ENCODE measurements at places on chromosomes 12 and 14.

DNA sequence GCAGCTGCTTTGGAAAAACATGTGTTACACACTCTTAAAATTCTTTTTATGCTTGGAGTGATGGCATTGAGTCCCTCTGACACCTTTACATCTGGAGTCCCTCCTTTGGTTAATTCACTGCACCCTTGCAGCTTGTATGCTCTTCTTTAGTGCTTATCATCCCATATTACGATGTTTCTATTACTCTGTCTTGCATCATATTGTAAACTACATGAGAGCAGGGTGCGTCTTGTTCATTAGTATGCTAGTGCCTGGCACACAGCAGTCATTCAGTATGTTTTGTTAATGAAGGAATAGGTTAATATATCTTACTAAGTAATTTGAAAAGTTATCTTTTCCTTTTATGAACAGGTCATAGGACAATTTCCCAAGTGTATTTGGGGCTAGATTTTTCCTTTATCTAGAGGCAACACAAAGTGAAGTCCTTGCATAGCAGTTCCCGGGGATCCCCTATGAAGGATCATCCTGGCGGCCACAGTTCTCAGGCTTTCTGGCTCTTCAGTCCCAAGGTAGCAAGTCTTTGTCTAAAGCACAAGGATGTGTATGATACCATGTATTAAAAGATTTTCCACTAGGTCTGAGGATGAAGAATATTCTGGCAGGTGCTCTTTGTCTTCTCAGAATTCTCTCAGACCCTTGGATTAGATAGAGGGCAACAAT lies 363.8 kb downstream of the FUT8 start:
- no peak for DNase-seq

DNA sequence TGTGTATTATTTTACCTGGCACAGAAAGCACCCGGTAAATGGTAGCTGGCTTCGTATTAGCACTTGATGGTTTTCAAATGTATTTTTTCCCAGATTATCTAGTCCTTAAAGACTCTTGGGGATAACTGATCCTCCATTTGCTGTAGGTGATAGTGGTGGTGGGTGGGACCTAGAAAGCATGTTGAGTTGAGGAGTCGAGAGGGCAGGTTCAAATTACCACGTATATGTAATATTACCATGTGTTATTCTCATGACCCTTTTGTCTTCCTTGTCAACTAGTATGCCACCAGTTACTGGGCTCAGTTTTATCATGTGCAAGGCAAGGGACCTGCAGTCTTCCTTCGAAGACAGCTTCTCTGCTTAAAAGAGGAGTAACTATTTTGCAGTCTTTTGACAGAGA lies 1.8 kb downstream of the GLRX5 start:
- no peak for DNase-seq

DNA sequence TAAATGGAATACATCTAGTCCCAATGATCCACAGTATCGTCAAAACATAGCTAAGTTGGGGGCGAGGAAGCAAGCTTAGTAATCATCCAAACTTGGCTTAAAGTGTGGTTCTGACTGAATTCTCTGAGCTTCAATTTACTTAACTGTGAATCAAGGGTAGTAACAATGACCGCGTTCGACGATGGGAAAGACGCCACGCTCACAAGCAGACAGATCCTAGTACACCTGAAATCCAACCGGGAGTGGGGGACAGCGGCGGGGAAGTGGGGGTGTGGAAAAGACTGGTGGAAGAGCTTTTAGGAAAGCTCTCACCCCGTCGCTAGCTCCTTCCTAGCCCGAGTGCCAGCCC lies 433 bp downstream of the COX16 start:
- DNase-seq, result no peak

- no peak for DNase-seq
Measured at GRCh38 chr12:49015196-49015595, 3.4 kb downstream of the PRKAG1 start.

DNA sequence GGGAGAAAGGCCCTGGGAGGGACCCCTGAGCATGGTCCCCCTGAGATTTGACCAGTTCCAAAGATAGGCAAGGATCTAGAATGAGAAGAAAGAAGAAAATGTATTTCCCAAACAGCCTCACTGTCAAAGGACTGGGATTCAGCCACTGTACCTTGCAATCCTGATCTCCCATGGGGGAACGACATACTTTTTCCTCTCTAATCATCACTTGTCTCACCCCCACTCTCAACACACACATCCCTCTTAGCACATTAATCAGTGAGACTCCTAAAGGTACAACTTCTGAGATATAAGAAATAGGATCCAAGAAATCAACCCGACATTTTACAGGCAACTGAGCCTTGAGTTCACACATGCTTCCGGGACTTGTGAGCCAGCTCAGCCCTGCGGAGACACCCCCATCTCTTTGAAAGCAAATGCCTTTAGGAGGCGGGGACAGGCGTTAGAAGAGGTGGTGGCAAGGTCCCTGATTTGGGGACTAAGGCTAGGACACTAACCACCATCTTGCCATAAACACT lies 1.4 kb downstream of the MAP3K9 start:
- DNase-seq, result no peak

DNA sequence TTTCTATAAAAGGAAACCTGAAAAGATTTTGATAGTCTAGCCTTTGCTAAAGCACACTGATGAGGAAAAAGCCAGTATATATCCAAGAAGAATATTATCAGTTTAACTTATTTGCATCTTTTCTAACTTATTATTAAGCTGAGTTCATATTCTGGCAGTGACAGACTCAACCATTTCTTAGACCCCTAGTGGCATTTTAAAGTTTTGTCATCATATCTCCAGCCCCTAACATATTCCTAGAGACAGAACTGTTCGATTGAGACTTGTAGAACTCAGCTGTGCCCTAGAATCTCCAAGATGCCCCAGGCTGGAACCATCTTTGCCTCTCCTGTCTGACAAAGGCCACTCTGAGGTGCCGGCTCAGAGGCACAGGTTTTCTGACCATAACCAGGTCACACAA lies 365.6 kb downstream of the NELL2 start:
- DNase-seq, result no peak

DNA sequence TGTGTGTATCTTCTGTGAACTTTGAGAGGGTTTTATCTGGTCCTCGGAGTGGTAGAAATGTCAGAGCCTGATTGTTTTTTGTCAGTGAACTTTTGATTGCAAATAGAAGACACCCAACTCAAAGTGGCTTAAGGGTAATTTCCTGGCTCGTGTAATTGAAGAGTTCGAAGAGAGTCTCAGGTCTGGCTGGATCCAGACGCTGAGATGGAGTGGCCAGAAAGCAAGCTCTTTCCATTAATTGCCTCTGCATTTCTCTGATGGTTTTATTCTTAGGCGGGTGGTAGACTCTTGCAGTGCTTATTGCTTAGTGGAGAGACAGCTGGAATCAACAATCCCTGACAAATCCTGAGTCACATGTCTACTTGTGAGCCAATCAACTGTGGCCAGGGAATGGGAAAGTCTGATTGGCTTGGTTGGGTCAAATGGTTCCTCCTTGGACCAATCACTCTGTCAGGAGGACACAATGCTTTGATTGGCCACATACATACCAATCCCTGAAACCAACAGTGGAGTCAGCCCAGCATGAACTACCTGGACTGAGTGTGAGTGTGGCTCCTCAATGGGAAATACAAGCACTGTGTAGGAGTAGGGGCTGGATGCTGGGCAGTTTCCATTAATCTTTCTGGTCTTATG lies 330.5 kb downstream of the AACS start:
- no peak for DNase-seq

- DNase-seq, result no peak
Measured at GRCh38 chr14:76337635-76338545, 38.0 kb upstream of the ESRRB start.

Measured in left forelimb (tissue), 1 donor.